ENCODE measurements at places on chromosomes 3 and 15.

DNA sequence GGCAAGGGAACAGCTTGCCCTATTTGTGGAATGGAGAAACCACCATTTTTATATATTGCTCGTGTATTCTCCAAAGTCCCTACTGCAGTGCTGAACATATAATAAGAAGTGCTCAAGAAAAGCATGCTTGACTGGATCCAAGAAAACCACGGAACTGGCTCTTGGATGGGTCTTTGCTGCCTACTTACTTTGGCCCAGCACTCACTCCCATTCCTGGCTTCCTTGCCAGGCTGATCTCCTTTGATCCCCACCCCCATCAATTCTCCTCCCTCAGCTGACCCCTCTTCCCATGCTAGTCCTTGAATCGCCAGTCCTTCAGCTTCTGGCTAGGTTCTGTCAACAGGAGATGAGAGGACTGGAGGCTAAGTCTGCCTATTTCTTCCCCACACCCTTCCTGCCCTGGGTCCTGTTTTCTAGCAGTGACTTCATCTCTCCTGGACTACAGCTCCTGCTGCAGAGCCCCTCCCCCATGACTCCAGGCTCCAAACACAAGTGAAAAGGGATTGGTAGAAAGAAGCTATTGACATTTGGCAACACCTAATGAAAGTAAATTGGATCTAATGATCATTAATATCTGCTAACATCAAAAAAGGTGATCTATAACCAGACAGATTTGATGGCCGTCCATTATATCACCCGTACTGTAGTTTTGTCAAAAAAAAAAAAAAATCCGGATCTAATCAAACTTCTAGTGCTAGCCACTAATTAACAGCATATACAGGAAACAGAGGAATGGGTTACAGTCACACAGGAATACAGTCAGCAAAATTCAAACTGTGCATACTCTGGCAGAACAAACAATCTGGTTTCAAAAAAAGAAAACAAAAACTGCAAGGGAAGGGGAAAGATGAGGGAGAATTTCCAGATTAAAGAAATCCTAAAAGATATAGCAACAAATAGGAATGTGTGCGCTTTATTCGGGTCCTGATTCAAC, 7.8 kb downstream of the FAM240A start:
- DNase-seq: peak; percentile 55

DNA sequence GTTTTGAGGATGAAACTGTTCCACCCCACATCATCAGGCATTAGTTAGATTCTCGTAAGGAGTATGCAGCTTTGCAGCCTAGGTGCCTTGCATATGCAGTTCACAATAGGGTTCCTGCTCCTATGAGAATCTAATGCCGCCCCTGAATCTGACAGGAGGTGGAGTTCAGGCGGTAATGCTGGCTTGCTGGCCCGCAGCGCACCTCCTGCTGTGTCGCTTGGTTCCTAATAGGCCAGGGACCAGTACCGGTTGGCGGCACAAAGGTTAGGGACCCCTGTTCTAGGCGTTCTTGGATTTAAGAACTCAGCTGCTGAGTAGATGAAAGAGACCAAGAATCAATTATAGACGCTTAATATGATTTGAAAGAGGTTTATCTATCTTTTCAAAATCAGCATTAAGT, 595.4 kb downstream of the CADM2 start:
- DNase-seq: no peak

- DNase-seq: no peak
These were observed 52.4 kb upstream of the FAM174B start for GRCh38 chr15:92707880-92708551.

DNA sequence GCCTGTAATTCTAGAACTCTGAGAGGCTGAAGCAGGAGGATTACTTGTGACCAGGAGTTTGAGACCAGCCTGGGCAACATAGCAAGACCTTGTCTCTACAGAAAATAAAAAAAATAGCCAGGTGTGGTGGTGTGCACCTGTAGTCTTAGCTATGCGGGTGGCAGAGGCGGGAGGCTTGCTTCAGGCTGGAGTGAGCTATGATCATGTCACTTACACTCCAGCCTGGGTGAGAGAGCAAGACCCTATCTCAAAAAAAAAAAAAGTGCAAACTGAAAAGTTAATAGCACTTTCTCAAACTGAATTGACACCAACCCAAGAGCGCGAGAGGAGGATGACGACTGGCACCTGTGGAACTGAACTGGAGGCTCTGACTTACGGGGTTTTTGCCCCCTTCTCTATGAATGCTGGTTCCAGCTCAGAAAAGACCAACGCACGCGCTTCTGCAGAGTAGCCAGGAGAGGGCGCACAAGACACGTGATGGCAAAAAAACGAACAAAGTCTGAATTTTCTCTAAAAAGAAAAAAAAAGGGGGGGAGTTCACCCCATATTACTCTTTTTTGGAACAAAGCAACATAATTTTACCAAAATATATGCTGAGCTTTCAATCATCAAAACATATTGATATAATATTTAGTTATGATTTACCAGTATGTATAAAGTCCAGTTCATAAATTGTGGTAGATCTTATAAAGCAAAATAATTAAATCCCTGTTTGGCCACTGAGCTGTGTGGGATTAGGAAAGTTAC, 23.7 kb downstream of the CFAP92 start:
- peak; percentile 50 for DNase-seq

DNA sequence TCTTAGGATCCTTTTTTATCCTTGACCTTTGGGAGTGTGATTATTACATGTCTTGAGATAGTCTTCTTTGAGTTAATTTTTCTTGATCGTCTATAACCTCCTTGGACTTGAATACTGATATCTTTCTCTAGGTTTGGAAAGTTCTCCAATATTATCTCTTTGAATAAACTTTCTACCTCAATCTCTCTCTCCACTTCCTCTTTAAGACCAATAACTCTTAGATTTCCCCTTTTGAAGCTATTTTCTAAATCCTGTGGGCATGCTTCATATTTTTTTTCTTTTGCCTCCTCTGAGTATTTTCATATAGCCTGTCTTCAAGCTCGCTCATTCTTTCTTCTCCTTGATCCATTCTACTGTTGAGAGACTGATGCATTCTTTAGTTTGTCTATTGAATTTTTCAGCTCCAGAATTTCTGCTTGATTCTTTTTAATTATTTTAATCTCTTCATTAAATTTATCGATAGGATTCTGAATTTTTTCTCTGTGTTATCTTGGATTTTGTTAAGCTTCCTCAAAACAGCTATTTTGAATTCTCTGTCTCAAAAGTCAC, 12.1 kb downstream of the USF3 start:
- DNase-seq: no peak

DNA sequence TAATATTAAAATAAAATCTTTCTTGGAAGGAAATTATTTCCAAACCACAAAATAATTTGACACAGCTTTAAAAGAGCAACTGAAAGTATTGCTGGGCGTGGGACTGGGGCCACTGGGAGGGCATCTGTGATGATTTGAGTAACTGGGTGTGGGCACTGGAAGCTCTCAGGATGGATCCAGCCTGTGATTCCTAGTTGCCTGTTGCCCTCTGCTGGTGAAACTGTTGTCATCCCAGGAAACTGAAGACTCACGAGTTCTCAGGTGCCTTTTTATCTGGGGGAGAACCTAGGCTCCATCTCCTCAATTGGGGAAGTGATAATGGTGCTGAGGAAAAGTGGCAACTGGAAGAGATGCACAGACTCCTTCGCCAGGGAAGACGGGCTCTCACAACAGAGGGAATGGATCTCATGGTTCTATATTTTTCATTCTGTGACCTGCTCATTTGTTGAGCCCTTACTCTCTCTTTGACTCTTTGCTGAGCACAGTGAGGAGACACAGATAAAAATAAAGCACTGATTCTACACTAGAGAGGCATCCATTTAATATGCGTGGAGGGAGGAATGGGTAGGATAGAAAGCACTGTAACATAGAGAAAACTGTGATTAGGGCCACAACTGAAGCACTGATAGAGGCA, 61.6 kb downstream of the TPRG1 start:
- peak; percentile 67 for DNase-seq

DNA sequence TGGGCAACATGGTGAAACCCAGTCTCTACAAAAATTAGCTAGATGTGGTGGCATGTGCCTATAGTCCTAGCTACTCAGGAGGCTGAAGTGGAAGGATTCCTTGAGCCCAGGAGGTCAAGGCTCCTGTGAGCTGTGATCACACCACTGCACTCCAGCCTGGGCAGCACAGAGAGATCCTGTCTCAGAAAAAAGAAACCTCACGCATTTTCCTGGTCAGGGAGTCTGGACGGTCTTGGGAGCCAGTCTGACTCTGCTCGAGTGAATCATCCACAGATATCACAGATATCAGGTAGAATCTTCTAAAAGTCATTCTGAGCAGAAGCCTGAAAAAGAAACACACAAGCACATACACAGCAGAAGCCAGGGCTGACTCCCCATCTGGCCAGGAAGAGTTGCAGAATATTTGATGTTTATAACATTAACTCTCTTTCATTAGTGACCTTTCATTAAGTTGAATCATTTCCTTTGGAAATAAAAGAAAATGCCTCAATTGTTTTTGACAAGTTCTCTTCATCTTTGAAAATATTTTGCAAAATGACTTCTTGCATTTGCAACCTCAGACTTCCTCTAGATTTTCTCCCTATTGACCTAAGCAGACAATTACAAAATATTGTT, 56.5 kb upstream of the ABHD17C start:
- DNase-seq: no peak

- no peak for DNase-seq
These were observed 84.5 kb downstream of the CACNA2D3 start for GRCh38 chr3:54206874-54207273.

DNA sequence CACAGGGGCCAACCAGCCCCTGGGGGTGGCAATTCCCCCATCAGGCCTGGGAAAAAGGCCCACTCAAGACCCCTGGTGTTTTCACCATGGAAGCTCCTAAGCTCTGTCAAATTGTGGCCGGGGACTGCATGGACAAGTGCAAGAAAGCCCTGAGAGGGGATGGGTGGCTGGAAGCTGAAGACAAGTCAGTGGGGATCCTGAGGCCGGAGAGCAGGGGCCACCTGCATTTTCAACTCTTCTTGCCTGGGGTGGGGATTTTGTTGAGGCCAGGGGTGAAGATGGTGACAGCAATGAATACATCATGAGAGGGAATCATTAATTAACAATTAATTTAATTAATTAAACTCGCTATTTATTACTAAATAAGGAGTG, 33.9 kb downstream of the FEM1B start:
- no peak for DNase-seq

Measured in body of pancreas (tissue), 4 donors.